LHCN-M2 (cell line): ENCODE measurements at places on chromosomes 4 and X.
A peak's percentile ranks its signal among the peaks of the same experiment; 100 is the strongest.

DNA sequence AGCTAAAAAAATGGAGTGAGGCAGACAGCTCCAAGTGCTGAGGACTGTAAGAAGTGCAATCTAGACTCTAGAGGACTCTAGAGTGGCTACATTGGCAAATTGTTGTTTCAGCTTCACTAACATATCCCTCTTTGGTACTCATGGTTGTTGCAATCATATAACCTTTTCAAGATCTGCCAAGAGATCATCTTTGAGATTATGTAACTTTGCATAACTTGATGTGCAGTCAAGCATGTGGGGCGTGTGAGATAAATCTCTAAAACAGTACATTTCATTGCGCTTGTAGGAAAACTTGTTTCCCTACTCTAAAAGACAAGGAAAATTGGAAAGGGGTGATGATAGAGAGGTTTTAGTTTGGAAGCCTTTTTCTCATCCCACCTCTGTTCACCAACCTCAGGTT is 11.2 kb upstream of the BRS3 start:
- DNase-seq: no peak

DNA sequence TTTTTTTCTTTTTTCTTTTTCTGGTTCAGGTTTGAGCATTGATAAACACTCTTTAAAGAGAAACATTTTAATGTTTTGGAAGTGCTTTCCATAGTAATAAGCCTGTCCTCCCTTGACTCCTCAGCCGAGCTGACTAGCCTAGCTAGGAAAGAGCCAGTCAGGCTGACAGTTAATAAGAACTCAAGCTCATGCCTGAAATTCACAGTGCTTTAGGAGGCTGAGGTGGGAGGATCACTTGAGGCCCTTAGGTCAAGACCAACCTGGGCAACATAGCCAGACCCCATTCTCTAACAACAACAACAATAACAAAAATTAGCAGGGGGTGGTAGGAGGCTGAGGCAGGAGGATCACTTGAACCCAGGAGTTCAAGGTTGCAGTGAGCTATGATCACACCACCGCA is 53.4 kb upstream of the ZCCHC13 start:
- DNase-seq: no peak

- peak; percentile 59 for DNase-seq
These were observed 67.9 kb upstream of the SLC4A4 start for GRCh38 chr4:71270901-71271300.

- DNase-seq: no peak
These were observed 60.5 kb downstream of the SEC24D start for GRCh38 chr4:118775405-118775804.

DNA sequence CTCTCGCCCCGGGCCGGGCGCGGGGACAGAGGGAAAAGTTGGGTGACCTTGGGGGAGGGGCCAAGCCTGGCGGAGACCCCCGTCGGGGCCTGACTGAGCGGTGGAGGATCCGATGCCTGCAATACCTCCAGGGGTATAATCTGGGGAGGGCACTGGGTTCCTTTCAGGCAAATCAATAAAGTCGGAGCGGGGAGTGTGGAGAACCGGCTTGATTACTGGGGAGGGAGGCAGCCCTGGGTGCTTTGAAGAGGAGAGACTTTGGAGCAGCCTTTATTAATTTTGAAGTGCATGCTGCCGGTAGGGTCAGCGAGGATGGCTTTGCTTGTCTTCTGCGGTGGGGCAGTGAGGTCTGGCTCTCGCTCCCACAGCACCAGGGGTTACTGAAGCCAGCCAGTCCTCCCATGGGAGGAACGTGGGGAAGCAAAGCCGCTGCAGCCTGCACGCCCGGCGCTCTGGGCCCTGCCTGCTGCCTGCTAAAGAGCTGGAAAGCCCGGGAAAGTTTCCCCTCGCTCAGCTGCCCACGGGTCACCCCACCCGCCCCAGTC is 403 bp upstream of the LGI2 start:
- DNase-seq: peak; percentile 19

DNA sequence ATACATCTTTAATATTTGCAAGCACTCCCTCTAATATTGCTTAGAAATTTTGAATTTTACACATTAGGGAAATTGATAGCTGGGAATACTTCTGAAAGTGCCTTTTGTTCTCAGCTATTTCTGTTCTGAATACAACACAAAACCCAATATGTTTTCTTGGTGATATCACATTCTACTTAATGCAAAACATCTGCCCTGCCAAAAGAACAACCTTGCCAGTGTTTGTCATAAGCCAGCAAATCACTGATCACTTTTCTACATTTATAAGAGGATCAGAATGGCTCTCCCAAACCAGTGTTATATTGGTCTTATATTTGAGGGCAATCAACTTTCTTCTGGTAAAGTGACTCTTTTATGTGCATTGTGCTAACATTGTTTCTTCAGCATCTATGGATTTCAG is 126.8 kb upstream of the APOOL start:
- DNase-seq: no peak

DNA sequence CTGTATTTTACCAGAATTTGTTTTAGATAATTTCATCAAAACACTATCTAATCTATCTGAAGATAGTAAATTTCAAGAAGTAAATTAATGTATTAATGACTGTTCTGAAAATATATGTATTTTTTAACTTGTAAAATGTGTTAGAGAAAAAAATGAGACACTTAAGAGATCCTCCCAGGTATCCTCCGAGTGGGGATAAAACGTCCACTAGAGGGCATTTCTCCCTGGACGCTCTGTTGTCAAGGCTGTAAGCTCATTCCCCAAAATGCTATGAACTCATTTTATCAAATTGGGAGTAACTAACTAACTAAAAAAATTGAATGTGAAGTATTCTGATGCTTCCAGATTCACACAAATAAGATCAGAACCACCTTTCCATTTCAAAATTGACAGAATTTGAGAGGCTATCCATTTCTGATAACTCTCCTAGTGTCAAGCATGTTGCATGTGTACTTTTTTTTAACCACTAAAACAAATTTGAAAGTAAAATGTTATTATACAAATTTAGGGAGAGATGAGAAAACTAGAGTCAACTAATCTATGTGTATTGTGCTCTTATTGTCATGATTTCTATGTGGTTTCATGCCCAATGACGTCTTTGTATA is 337.3 kb upstream of the HS3ST1 start:
- DNase-seq: peak; percentile 53

DNA sequence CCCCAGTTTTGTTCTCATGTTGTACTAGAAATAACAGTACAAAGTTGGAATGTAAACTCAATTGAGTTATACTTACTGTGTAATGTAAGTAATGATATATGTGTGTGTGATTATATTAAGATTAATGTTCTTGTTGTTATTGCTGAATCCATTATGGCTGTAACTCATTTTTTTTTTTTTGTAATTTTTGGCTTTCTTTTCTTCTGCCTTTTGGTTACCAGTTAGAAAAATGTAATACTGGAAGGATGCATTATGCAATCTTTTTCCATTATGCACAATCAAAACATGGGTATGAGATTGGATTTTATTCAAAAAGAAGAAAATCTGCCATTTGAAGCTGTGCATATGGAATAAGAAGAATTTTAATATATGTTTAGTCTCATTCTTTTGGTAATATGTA is 34.0 kb downstream of the BANK1 start:
- DNase-seq: no peak

- no peak for DNase-seq
These were observed 1.5 kb downstream of the COX18 start for GRCh38 chr4:73067971-73068394.

GRCh38 chr4:153792618-153793247 is 3.9 kb upstream of the SFRP2 start:
- no peak for DNase-seq
